ENCODE measurements at places on chromosomes 2 and 18.

- no peak for DNase-seq
These were observed 94.0 kb downstream of the NYAP2 start for GRCh38 chr2:225493420-225494099.

DNA sequence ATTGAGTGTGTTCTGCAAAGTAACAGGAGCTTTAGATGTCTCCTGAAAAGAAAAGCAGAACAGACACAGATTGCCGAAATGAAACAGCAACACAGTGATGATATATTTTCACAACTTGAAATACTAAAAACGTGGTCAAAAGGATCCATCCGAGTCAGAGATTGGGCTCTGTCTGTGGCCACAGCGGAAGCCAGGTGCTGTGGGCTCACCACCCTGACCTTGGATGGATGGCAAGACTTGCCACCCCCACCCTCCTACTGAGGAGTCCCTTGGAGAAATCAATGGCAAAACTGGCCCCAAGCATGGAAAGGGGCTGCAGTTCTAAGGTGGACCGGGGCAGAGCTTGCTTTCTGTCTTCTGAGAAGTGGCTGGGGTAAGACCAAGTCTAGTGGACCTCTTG lies 31.4 kb upstream of the ACKR3 start:
- DNase-seq, result no peak

DNA sequence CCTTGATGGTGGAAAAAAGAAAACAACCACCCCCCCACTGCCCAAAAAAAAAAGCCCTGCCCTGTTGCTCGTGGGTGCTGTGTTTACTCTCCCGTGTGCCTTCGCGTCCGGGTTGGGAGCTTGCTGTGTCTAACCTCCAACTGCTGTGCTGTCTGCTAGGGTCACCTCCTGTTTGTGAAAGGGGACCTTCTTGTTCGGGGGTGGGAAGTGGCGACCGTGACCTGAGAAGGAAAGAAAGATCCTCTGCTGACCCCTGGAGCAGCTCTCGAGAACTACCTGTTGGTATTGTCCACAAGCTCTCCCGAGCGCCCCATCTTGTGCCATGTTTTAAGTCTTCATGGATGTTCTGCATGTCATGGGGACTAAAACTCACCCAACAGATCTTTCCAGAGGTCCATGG lies 28.0 kb downstream of the MAL start:
- no peak for DNase-seq

DNA sequence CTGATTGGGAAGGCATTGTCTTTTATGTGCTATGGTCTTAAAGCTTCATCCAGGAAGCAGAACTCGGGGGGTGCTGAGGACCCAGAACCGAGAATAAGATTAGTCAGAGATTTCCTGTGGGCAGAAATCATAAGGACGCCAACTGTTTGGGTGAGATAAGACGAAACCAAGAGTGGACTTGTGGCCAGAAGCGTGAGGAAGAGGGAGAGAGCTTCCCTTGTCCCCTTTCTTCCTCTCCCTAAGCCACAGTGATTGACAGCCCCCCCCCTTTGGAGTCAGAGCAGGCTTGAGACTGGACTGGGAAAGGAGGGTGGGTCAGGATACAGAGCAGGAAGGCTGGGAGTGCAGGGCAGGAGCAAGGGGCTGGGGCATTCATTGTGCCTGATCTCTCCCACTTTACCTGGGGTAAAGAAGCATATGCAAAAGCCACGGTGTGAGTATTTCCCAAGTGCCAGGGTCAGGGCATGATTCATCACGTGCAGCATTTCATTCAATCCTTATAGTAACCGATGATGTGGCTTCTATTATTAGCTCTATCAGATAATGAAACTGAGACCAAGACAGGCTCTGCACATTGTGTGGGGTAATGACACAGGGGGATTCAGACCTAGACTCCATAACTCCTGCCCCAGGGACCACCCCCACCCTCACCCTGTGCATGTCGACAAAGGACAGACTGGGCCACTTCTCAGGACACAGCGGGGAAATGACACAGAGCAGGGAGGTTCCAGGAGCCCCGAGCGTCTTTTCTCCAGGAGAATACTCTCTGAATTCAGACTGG lies 3.0 kb upstream of the IL1RN start:
- DNase-seq, result peak; percentile 28

DNA sequence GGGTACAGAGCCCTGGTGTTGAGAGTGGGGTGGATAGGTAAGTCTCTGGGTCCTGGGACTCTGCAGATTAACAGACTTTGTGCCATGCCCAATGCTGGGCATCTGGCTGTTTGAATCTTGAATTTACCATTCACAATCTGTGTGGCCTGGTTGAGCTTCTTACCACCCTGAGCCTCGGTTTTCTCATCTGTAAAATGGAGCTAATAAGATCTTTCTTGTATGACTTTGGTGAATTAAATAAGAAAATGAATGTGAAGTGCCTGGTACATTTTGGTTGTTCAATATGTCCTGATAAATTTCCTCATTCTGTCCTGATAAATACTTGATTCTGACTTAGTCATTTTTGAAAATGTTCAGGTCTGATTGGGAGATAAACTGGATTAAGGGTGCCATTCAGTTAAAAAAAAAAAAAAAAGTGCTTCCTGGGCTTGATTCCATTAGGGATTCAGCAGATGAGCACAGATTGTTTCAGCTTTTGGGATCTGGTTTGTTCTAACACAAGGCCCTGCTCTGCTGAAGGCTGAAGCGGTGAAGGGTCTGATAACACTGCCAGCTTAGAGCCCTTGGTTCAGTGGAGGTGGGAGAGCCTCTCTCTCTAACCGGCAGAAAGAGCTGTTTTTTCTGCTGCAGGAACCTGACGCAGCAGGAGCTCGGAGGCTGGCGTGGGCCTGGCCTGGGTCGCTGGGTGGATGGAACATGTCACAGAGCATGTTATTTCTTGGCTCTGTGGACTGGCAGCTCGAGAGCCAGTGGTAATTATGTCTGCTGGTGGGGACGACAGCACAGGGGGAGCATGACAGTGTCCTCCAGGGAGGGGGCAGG lies 84.5 kb upstream of the MCFD2 start:
- DNase-seq, result no peak

DNA sequence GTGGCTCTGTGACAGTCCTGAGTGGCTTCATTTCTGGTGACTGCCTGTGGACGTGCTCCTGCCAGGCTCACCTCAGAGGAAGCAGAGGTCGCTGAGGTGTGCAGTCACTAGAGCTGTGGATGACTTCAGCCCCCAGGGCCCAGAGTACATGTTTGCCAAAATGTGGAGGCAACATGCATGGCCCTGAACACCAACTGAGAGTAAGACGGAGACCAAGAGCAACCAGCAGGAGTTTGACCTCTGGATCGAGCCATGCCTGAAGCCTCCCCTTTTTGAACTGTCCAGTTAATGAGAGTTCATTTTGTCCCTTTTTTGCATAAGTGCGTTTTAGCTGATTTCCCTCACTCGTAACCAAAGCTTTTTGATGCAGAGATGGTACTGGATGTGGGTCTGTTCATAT lies 184.9 kb downstream of the RTP5 start:
- no peak for DNase-seq

GRCh38 chr2:67936969-67937368 lies 125.8 kb downstream of the C1D start:
- no peak for DNase-seq

DNA sequence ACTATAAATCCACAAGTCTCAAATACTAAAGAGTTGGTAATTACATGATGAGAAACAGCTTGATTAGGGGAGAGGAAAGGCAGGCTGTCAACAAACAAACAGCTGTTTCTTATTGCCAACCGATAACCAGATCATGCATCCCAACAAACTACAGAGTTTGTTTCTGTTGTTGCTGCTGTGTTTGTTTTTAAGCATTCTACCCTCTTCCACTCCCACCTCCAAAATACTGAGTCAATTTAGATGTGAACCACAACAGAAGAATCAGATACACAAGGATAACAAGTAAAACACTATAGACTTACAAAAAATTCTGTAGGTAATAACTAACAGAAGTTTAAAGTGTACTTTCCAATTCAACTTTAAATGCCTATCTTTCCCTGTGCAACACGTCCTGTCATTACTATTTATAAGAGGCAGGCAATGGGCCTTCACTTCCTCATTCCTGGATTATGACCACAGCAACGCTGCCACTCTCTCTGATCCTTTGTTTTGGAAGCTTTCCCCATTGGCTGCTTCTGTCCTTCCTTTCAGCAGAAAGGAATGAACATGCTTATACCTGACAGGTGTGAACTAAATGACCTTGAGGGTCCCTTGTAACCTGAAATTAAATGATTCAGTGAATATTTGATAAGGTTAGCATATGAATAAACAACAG lies 152.0 kb downstream of the SRBD1 start:
- DNase-seq, result peak; percentile 52

- peak; percentile 25 for DNase-seq
These were observed 564 bp downstream of the GCC2 start for GRCh38 chr2:108449410-108450130.

GRCh38 chr2:174546519-174547506 lies 50.8 kb downstream of the WIPF1 start:
- DNase-seq, result peak; percentile 52

GRCh38 chr2:119862127-119862889 lies 102.6 kb downstream of the PTPN4 start:
- DNase-seq, result no peak

GRCh38 chr18:79923896-79924585 lies 27.4 kb downstream of the SLC66A2 start:
- no peak for DNase-seq

DNA sequence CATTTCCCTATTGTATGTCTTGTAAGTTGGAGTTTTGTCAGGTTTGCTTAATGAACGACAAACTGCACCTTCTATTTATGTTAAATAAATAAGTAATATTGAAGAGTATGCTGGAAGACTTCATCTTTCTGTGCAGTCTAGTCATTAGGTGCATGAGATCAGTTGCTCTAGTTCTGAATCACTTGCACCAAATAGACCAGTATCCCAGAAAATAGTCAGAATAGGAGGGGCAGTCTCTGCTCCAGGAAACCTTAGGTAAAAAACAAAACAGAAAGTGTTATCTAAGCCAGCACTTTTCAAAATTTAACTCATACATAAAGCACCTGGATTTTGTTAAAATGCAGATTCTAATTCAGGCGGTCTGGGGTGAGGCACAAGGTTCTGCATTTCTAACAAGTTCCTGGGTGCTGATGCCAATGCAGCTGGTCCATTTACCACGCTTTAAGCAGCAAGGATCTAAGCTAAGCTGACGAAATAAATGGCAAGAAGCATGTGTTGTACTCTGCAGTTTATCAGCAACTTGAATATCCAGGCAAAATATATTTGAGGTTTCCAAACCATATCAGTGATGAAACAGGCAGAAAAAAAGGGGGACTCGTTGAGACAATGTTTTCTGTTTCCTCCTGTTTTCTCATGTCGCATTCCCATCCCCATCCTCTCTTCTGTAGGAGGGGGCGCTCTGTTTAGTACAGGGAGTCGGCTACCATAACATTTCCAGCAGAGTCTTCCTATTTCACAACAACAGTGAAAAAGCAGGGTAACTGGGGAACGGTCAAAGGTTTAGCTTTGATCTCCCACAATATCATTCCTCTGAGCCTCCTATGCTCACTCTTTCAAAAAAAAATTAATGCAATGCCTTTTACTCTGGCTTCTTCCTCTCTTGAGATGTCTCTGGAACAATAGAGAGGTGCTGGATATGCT lies 106.4 kb downstream of the MBD2 start:
- DNase-seq, result peak; percentile 38

DNA sequence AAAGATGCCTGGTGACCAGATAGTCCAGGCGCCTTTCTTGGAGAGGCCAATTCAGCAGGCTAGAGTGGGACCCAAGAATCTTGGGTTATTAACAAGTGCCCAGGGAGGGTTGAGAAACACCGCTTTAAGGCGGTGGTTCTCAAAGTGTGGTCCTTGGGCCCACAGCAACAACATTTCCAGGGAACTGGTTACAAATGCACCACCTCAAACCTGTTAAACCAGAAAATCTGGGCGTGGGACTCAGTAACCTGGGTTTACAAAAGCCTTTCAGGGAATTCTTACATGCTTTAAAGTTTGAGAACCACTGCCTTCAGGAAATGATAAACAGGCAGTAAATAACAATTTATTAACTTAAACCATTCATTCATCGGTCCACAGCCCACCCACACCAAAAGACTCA lies 92.5 kb downstream of the SP3 start:
- no peak for DNase-seq

DNA sequence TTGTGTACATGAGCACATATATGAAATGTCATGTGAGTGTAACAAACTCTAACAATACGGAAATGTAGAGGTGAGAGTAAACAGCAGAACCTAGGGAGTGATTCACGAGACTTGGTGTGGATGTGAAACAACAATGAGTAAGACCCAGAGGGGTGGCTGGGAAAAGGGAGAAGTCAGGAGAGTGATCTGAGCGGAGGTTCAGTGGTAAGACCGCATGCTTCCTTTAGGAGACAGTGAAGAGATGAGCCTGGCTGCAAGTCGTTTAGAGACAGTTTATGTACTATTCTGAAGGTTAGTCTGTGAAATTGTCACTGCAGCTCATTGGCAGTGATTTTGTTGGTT lies 150.6 kb downstream of the PRPF40A start:
- peak; percentile 75 for DNase-seq

GRCh38 chr18:45321520-45321919 lies 293.8 kb upstream of the SLC14A2 start:
- no peak for DNase-seq

GRCh38 chr2:9830685-9831410 lies 12.4 kb upstream of the TAF1B start:
- no peak for DNase-seq

DNA sequence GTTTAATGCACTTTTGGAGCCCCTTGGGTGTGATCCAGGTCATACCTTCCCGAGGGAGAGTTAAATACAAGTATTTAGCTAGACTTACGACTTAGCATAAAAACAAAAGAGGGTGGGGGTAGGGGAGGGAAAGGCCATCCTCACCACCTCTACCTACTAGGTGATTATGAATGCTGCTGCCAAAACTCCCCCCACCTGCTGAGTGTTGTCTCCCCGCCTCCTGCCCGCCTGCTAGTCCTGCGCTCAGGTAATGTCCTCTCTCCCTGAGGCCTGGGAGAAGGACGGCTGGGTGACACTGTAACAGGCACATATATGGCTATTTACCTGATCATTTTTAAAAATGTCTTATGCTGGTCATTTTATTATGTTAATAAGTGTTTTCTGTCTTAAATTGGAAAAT lies 3.0 kb upstream of the NCKAP5 start:
- no peak for DNase-seq

GRCh38 chr2:24343225-24343882 lies 17.0 kb downstream of the ITSN2 start:
- DNase-seq, result no peak

DNA sequence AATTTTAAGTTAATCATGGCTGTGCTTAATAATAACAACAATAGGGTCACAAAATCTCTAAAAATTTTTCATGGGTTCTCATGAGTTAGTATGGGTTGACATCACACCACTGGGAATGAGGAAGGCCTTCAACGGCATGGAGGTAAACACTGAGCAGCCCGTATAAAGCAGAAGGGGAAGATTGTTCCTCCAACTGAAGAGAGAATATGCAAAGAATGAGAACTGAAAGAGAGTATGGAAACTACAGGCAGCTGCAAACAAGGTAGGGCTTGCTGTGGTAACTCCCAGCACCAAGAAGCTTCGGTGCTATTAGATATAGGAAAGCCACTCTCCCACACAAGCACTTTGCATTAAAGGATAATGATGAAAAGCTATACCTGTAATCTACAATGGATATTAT lies 1242.3 kb upstream of the CELF4 start:
- DNase-seq, result no peak

Measured in amniotic epithelial cell (primary cell).